Epithelial cell of proximal tubule (primary cell): ENCODE measurements at places on chromosomes 5 and 9.

GRCh38 chr9:13009871-13010270 lies 235.1 kb downstream of the LURAP1L start:
- DNase-seq = no peak

DNA sequence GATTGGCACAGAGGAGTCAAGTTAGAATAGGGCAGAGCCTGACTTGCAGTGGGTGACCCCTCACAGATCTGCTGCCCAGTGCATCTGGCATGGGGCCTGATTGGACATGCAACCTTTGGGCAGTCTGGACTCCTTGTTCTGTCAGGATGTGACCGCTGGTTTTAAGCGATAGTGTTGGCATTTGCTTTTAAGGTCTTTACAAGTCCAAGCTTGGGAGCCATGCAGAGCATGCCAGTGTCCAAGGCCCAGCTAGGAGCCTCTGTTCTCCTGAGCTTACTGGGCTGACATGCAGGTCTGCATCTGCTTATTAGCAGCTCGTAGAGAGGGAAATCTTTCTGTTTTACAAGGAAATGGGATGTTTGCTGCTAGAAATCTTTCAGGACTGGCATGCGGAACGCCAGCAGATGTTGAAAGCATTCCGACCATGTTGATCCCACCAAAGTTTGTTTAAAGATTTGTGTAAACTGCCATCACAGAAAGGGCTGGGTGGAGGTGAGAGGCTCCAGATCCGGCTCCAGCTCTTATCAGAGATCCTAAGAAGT lies 27.5 kb downstream of the GADD45G start:
- no peak for DNase-seq

- no peak for DNase-seq
Measured at GRCh38 chr9:80156756-80157472, 585.1 kb downstream of the TLE4 start.

- DNase-seq = no peak
Measured at GRCh38 chr9:91714020-91714806, 235.8 kb downstream of the ROR2 start.

DNA sequence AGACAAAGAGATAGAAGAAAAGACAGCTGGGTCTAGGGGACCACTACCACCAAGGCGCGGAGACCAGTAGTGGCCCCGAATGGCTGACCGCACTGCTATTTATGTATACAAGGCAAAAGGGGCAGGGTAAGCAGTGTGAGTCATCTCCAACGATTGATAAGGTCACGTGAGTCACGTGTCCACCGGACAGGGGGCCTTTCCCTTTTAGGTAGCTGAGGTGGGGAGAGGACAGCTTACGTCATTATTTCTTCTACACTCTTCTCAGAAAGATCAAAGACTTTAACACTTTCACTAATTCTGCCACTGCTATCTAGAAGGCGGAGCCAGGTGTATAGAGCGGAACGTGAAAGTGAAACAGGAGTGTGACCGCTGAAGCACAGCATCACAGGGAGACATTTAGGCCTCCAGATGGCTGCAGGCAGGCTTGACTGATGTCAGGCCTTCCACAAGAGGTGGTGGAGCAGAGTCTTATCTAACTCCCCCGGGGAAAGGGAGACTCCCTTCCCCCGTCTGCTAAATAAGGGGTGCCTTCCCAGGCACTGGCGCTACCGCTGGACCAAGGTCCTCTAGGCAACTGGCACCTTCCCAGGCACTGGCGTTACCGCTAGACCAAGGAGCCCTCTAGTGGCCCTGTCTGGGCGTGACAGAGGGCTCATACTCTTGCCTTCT lies 6.1 kb upstream of the PRR16 start:
- DNase-seq = peak; percentile 38

GRCh38 chr5:98398465-98398864 lies 375.0 kb upstream of the RGMB start:
- DNase-seq = no peak

GRCh38 chr5:123090661-123091297 lies 1.7 kb downstream of the PRDM6 start:
- no peak for DNase-seq

- no peak for DNase-seq
Measured at GRCh38 chr9:83011611-83012010, 51.3 kb downstream of the RASEF start.

GRCh38 chr9:90808890-90809685 lies 7.5 kb downstream of the SYK start:
- DNase-seq = no peak

- peak; percentile 18 for DNase-seq
Measured at GRCh38 chr9:96514108-96514799, 64.3 kb downstream of the HABP4 start.

DNA sequence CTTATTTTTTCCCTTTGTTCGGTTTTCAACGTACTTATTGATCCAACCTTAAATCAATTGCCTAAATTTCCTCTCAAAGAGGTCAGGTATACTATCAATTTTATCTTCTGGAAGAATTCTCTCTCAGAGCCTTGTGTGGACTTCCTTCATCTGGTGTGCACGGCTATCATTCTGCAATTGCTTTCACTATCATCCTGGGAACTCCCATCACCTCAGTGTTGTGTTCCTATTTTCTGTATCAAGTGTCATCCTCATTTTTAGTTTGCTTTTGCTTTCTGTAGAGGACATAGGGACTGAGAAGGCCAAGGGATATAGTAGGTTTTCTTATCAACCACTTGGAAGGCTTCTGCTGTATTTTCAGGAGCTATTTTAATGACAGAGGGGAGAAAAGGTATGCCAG lies 11.3 kb downstream of the STOM start:
- no peak for DNase-seq

DNA sequence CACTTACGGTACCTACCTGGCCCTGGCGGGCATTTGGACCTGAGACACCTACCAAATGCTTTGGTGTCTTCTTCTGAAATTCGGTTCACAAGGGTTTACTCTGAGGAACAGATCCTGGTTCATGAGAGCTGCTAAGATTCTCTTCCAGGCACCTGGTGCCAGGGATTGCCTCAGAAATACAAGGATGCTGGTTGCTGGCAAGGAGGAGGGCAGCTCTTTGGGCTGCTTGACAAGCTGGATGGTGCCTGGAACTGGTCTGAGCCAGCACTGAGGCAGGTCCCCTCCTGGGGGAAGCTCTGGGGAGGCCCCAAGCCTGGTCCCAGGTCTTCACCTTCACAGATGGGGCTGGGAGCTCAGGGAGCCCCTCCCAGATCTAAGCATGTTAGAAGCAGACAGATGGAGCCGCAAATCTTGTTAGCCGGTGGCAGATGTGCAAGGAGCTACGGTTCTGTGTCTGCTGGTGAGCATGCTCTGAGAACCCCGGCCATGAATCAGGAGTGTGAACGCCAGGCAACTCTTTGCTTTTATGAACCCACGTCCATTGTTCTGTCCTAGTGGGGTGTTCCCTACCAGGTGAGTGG lies 16.3 kb downstream of the FABP6 start:
- no peak for DNase-seq

GRCh38 chr9:131237931-131238401 lies 38.3 kb downstream of the FAM78A start:
- DNase-seq = no peak

DNA sequence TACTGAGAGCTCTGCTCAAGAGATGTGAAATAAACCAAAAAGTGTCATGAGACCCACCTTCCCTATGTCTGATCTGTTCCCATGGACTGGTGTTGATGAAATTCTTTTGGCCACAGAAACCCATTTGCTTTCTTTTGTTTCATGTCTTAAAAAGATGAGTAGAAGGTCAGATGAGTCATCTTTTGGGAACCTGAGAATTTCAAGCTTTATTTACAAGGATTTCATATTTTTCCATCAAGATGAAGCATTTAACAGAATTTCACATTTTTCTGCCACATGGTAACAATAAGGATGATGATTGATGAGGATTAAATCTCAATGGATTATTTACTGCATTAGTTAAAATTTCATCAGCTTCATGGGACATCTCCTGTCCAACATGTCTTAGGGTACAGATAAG lies 337.8 kb downstream of the DEPDC1B start:
- DNase-seq = peak; percentile 13

DNA sequence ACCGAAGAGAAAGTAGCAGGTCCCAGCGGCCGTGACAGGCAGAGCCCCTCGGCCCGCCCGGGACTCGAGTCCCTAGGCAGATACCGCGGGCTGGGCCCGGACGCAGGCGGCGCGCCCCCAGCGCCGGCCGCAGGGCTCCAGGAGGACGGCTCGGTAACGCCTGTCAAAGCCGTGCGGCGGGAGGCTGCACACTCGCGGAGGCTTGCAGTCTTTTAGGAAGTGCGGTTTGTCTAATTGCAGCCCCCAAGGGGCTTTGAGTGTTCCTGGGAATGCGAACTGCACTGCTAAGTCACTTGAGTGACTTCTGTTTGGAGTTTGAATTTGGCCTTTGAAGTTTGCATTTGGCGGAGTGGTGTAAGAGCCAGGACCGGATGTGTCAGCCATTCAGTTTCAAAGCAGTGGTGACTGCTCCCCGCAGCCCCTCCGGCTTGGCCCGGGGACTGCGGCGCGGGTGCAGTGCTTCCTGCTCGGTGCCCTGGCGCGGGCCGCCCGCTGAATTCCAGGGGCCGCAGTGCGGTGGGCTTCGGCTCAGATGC lies 1.3 kb downstream of the MAP3K1 start:
- no peak for DNase-seq

DNA sequence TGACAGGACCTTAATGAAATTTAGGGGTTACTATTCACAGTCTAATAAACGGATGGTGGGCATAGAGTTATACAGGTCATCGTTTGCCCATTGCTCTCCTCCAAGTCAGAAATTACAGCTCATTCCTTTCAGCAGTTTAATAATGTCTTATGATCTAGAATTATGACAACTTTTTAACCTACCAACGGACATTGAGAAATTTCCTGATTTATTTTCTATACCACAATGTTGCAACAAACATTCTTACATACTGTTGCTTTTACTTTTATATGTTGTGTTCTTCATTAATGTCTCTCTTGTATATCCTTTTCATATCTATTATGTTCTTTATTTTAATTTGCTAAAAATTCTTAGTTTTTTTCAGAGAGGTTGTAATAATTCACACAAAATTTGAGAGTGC lies 152.8 kb upstream of the PRLR start:
- no peak for DNase-seq

DNA sequence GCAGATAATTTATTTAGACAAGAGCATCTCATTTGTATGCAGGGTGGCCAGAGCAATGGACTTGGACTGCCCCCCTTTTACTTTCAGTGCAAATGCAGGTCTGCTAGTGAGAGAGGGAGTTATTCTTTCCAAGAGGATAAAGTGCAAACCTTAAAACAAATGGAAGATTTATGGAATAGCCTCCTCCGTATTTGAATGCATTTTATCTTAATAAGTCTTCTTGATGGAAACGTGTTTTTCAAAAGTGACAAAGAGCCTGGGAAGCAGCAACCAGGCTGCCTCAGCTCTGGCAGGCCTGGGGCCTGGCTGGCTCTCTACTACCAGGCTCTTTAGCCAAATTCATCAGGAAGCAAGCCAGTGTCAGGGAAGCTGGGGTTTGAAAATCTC lies 6.8 kb downstream of the NR2F1 start:
- no peak for DNase-seq

DNA sequence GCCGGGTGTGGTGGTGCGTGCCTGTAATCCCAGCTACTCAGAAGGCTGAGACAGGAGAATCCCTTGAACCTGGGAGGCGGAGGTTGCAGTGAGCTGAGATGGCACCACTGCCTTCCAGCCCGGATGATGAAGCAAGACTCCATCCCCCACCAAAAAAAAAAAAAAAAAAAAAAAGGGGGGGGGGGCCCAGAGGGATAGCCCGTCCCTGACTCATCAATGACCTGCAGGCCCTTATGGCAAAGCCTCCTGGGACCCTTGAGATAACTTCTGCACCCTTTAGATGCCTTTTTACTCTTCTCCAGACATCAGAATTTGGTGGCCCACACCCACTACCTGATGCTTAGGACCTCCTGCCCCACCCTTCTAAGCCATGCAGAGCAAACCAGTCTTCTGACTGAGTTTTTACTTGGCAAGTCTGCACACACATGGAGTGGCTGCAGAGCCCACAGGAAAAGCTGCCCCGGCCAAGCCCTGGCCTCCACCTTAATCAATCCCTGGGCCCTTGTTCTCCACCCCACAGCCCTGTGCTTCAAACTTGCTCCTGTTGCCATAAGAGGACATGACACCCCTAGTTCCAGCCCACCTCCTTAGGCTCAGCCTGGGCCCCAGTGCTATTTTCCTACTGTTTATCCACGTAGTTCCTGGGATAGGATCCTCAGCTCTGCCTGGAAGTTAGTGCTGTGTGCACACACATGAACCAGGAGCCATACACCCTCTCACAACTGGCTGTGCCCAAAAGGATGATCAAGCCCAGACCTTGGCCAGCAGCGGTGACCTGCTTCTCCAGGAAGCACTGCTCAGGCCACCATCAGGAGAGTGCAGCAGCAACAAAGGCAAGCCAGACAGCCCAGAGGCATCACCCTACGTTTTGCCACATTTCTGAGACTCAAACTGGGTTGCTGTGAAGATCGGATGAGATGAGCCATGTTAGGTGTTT lies 5.1 kb downstream of the MGAT1 start:
- DNase-seq = no peak

DNA sequence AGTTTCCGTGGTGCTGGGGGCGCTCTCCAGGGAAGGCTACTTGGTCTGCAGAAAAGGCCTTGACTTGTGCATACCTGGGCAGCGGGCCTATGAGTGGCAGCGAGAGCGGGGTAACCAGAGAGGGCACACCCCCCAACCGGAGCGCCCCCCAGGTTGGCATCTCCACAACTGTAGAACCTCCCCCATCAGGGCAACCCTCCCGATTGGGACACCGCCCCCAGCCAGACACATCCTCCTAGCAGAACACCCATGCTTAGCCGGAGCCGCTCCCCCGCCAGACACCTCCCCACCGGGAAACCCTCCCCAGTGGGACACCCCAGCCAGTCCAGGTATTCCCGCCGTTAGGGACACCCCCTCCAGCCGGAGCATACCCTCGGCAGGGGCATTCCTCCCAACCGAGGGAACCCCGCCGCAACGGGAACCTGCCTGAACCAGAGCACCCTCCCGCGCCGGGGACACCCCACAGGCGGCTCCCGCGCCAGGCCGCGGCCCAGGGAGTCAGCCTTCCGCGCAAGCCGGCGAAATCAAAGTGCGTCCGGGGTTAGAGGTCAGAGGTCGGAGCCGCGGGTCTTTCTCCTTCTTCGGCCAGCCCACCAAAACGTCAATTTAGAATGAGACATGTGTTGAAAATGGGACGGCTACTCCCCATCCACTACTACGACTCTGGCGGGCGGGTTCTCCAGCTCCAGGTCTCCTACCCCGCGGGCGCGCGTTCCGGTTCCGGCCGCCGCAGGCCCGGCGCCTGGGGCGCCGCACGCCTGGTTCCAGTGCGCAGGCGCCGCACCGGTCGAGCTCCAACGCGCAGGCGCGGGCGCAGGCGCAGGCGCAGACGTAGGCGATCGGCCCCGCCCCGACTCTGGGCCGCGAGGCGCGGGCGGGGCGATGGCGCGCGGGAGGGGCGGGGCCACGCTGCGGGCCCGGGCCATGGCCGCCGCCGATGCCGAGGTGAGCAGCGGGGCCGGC lies at the start of gene EHMT1:
Gene EHMT1, plus strand, starts transcription at position 901 of the 963 bp plus-strand sequence. Its CDS starts 24 bp downstream, at position 925.
- DNase-seq = no peak

- DNase-seq = peak; percentile 38
Measured at GRCh38 chr5:36450229-36451014, 148.7 kb upstream of the RANBP3L start.
